NCI-H774 (cell line): ENCODE measurements at places on chromosomes 3 and 15.

DNA sequence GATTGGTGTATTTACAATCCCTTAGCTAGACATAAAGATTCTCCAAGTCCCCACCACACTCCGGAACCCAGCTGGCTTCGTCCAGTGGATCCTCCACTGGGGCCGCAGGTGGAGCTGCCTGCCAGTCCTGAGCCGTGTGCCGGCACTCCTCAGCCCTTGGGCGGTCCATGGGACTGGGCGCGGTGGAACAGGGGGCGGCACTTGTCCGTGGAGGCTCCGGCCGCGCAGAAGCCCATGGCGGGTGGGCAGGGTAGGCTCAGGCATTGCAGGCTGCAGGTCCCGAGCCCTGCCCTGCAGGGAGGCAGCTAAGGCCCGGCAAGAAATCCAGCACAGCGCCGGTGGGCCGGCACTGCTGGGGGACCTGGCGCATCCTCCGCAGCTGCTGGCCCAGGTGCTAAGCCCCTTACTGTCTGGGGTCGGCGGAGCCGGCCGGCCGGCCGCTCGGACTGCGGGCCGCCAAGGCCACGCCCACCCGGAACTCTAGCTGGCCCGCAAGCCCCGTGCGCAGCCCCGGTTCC, 3.5 kb upstream of the RNU5B-1 start:
- no peak for DNase-seq

- DNase-seq: no peak
Observed at GRCh38 chr3:157069846-157070677, 89.9 kb downstream of the CCNL1 start.

GRCh38 chr3:66338927-66339326, 118.1 kb downstream of the SLC25A26 start:
- DNase-seq: no peak

GRCh38 chr3:25396251-25396650, 31.8 kb upstream of the RARB start:
- no peak for DNase-seq

GRCh38 chr3:130820976-130821375, 72.9 kb upstream of the ATP2C1 start:
- no peak for DNase-seq

DNA sequence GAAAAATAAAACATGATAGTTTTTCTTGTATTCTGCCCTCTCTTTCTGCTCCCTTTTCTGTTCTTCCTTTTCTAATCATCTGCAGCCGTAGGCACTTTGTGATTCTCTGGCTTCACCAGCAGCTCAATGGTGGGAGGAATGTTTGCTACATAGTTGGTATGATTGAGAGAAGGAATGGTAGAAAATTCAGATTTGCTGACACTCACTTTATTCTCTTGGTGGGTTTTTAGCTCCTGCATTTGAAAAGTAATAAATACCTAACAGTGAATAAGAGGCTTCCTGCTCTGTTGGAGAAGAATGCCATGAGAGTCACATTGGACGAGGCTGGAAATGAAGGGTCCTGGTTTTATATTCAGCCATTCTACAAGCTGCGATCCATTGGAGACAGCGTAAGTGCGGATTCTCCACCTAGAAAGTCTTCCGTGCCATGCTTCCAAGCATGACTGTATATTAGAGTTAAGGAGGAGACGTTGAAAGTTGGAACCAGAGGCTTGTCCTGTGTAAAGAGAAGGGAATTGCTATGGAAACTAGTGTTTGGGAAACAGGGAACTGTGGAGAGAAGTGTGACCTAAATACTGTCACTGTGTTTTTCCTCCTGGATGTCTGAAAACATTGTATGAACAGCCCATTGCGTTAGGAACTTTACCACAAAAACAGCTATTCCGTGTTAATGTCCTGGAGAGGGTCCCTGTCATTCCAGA, 148.9 kb downstream of the ITPR1 start:
- DNase-seq: no peak
